ENCODE measurements at places on chromosomes 16 and 17.

DNA sequence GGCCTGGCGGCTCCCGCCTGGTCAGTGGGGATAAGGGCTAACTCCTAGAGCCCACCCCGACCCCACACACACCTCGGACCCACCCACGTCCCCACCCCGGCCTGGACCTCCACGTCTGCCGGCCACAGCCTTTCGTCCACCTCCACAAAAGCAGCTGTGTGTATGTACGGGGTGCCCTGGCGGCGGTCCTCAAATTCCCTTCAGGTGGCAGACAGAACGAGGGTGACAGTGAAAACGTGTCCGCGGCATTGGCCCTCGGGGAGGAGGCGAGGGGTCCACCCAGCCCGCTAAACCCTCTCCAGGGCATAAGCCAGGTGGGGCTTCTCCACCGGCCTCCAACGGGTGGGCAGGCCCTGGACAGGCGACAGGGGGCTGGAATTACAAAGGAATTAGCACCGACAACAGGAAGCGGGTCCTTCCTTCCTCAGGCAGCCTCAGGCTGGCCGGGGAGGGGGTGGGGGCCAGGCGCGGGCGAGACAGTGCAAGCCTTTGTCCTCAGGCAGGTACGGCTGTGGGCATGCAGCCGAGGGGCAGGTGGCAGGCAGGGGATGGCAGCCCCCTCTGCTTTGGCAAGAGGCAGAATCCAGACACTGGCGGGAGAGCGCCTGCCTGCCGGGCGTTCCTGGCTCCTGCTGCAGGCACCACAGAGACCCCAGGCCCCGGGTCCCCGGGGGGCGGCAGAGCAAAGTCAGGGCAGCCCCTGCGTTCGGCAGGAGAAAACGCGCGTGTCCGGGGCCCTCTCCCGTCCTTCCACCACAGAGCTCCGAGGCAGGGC lies 12.3 kb upstream of the PITPNA start:
- no peak overlapping the region for H3K4me3 ChIP-seq
- peak; percentile 72 for DNase-seq
- no peaks in the 10 kb centered on the region for H3K27me3 ChIP-seq

DNA sequence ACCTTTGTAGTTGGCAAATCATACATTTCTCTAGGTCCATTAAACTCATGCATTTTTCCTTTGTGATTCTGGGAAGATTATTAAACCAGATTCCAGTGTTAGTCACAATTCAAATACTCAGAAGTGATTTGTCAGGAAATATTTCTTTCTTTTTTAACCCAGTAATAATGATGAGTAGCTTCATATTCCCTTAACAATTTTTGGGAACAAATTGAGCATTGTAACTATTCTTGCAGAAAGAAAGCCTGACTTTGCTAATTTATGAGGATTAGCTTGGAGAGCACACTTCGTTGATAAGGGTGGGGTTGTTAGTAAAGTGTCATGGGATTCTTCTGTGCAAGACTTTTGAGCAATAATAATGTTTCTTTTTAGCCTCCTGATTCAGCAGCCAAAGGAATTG lies 18.7 kb upstream of the KRT24 start:
- no peak overlapping the region for H3K4me3 ChIP-seq
- no peaks in the 10 kb centered on the region for H3K27me3 ChIP-seq
- H3K27ac ChIP-seq = no peak overlapping the region
- H3K4me1 ChIP-seq = no peaks in the 10 kb centered on the region
- DNase-seq = no peak
- H3K36me3 ChIP-seq = no peaks in the 10 kb centered on the region

GRCh38 chr16:73065632-73066330 lies 17.9 kb upstream of the ZFHX3 start:
- no peaks in the 10 kb centered on the region for H3K36me3 ChIP-seq
- DNase-seq = no peak
- H3K4me1 ChIP-seq = peaks cover 13% of the 10 kb centered on the region
- peaks cover 81% of the 10 kb centered on the region for H3K27me3 ChIP-seq

DNA sequence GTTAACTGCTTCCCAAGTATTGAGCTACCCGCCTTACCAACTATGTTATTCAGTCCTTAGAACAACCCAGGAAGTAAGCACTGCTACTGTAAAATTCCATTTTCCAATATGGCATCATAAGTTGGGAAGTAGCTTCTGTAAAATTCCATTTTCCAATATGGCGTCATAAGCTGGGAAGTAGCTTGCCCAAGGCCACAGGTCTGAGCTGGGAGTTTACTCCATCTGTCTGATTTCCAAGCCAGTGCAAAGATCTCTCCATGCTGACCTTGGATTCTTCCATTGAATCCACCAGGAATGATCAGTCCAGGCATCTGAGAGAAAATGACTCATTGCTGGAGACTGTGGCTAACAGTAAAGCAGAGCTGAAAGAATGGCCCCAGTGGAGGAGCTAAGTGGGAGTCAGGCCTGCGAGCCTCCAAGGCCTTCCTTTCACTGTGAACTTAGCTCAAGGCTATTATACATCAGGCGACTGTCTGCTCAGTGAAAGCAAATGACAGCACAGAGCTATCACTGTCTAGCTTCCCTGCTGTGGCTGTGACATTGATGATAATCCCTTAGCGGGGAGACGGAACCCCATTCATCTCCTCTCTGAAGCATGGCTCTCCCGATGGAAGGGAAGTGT lies 430.4 kb downstream of the HAPSTR1 start:
- DNase-seq = no peak
- H3K4me1 ChIP-seq = peaks cover 2% of the 10 kb centered on the region
- no peak overlapping the region for H3K27ac ChIP-seq
- no peaks in the 10 kb centered on the region for H3K27me3 ChIP-seq
- H3K36me3 ChIP-seq = no peaks in the 10 kb centered on the region
- H3K4me3 ChIP-seq = no peak overlapping the region

GRCh38 chr17:56910509-56911235 lies 3.2 kb downstream of the TRIM25 start:
- peaks cover 2% of the 10 kb centered on the region for H3K36me3 ChIP-seq
- DNase-seq = no peak
- peaks cover 9% of the 10 kb centered on the region for H3K4me1 ChIP-seq
- H3K4me3 ChIP-seq = no peak overlapping the region

DNA sequence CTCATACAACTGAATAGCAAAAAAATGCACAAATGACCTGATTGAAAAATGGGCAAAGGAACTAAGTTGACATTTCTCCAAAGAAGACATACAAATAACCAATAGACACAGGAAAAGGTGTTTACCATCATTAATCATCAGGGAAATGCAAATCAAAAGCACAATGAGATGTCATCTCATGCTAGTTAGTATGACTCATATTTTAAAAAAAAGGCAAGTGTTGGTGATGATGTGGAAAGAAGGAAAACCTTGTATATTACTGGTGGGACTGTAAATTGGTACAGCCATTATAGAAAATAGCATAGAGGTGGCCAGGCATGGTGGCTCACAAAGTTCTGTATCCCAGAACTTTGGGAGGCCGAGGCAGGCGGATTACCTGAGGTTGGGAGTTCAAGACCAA lies 232.5 kb upstream of the ZFHX3 start:
- no peaks in the 10 kb centered on the region for H3K27me3 ChIP-seq
- no peaks in the 10 kb centered on the region for H3K36me3 ChIP-seq
- H3K4me1 ChIP-seq = no peaks in the 10 kb centered on the region
- no peak for DNase-seq

GRCh38 chr16:55503726-55504550 lies 4.9 kb upstream of the LPCAT2 start:
- DNase-seq = no peak
- no peak overlapping the region for H3K4me3 ChIP-seq
- H3K4me1 ChIP-seq = no peaks in the 10 kb centered on the region
- no peaks in the 10 kb centered on the region for H3K36me3 ChIP-seq

GRCh38 chr16:85659805-85660511 lies 28.8 kb downstream of the GINS2 start:
- no peak overlapping the region for H3K4me3 ChIP-seq
- H3K4me1 ChIP-seq = no peaks in the 10 kb centered on the region
- H3K27me3 ChIP-seq = no peaks in the 10 kb centered on the region
- H3K36me3 ChIP-seq = peaks cover 76% of the 10 kb centered on the region
- DNase-seq = peak; percentile 98
- H3K27ac ChIP-seq = no peak overlapping the region

DNA sequence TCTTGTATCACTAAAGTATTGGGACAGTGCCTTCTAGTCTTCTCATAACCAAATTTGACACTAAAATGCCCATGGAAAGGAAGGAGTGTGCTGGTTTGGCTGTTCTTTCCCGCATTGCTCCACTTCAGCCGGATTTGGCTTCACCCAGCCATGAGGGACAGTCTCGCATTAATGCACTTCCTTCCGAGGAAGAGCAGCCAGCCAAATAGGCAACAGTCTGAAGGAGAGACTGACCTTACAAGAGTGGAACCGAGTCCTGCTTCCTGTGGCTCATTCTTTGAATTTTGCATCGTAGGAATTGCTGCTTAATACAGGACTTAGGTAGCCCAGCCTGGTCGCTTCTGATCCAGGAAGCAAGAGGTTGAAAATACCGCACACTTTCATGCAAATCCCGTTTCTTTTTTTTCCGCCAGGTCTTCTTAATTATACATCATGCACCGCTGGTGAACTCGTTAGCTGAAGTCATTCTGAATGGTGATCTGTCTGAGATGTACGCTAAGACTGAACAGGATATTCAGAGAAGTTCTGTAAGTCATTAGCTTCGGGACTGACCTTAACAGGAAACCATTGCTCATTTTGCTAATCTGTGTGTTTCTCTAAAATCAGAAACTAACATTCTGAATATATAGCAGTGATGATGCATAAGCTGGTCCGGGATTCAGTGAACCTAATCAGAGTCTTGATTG lies 38.2 kb downstream of the CLEC16A start:
- no peak overlapping the region for H3K27ac ChIP-seq
- H3K4me3 ChIP-seq = no peak overlapping the region
- no peaks in the 10 kb centered on the region for H3K36me3 ChIP-seq
- 0 out of 2 replicates have a peak, but pooled peaks cover 2% of the 10 kb centered on the region for H3K4me1 ChIP-seq
